Left colon (tissue), 2 donors: ENCODE measurements at places on chromosomes 4 and X.

DNA sequence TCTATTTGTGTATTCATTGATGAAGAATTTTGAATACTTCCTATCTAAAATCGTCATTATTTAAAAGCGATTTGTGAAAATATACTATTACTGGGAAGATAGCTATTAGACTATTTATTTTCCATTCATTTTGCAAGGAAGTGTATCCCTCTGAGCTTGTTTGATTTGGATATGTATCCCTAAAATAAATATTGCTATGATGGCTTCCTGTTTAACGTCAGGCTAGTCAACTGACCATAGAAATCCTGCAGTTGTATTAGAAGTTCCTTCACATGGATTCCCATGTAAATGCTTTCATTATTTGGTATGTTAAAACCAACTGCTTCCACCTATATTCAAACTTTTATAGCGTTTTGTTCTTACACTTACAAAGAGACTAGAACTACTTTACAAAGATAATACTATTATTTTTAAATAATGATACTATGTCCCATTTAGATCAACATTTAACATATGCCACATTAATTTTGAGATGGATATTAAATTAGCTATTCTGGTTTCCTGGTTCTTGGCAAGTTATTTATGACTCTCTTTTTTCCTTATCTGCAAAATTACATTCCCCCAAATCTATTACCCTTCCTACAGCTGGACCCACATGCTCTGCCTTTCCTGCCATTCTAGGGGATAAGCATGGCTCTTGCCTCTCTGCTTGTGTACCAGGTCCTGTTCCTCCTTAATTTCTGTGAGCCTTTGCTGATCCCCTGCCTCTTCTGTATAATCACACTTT is 26.7 kb upstream of the PDE5A start:
- no peak for DNase-seq

- no peak for DNase-seq
Observed at GRCh38 chrX:79107891-79108718, 36.4 kb upstream of the GPR174 start.

DNA sequence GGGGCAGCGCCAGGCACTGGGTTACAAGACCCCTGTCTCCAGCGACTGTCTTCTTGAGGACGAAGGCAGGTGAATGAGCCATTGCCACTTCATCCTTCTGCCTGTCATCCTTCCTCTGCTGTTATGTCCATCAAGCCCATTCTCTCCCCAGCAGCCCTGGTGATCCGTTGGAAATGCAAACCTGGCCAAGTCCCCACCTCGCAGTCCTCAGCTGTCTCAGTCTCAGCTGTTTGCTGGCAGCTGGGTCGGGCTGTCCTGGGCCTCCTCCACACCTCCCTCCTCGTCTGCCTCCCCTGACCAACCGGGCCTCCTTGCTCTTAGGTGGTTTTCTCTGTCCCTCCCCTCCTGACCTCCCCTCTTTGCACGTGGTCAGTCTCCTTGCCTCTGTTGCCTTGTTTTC is 38.0 kb downstream of the PTTG2 start:
- no peak for DNase-seq

- DNase-seq, result no peak
Observed at GRCh38 chr4:49032440-49033161, 46.5 kb downstream of the CWH43 start.

DNA sequence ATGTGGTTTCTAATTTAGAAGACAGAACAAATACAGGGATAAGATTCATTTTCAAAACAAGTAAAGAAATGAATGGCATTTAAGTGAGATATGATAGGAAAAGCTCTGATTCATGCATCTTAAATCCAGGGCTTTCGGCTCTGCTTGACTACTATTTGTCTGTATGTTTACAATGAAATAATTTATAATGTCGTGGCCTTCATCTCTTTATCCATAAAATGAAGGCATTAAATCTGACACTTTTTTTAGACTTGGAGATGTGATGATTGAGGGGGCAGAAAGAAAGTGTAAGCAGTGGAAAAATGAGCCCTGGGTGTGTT is 115.7 kb upstream of the KIT start:
- no peak for DNase-seq
